ENCODE measurements at places on chromosomes 1 and 21. TPM values are rescaled to one million over a fixed set of nuclear protein-coding genes. Genes with fewer than 3 reads are reported as not detected.

C21orf58 gene
- total RNA-seq = 3.1 TPM

VSIG8 gene
- 1.6 TPM for total RNA-seq

DNA sequence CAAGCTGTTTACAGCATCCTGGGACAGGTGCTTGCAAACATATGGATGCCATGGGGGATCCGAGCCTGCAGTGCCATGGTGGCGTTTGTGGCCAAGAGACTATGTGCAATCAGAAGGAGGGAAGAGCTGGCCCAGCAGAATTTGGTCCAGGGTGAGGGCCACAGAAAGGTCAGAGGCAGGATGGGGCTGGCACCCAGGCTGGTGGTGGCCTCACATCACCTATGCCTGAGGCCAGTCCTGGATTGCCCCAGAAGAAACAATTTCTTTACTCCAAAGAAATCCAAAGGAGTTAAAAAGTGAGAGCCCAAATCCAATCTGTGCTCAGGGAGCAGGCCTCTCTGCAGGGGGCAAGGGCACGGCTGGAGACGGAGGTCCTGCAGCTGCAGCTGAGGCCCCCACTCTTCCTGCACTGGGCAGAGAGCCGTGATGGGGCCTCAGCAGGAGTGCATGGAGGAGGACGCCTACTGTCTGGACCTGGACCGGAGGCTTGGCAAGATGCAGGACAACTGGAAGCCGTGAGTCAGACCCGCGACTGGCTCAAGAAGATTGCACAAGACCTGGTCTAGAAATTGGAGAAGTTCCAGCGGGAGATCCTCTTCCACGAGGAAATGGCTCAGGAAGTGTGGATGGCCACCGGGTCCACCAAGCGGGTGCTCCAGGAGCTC is 163.5 kb downstream of the RYR2 start:
- no peak for DNase-seq

DNA sequence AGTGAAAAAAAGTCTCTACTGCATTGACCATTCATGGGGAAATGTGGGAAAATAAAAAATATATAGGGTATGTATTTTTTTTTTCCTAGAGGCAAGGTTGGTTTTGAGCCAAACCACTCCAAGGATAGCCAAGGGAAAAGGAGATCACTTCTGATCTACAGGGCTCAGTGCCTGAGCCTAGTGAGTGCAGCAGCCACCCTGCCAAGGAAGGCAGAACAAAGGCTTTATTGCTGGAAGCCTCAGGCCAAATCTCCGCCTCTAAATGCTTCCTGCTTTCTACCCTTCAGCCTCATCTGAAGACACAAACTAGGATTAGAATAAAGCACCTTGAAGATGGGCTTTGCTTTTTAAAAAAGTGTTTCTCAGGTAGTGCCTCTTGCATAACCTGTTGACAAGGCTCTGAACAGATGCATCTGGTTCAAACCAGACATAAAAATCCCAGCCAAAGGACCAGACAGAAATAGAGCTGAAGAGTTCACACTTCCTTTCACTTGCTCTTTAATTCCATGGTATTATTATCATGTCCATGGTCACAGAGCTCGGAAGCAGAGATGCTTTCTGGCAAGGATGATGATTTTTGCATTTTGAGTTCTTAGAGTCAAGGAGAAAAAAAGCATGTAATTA is 10.5 kb downstream of the C1orf115 start:
- no peak for DNase-seq
